Fibroblast of skin of left biceps (primary cell): ENCODE measurements at places on chromosomes 3 and 15.

GRCh38 chr3:160003520-160004128 is 15.0 kb downstream of the IL12A start:
- DNase-seq = no peak

DNA sequence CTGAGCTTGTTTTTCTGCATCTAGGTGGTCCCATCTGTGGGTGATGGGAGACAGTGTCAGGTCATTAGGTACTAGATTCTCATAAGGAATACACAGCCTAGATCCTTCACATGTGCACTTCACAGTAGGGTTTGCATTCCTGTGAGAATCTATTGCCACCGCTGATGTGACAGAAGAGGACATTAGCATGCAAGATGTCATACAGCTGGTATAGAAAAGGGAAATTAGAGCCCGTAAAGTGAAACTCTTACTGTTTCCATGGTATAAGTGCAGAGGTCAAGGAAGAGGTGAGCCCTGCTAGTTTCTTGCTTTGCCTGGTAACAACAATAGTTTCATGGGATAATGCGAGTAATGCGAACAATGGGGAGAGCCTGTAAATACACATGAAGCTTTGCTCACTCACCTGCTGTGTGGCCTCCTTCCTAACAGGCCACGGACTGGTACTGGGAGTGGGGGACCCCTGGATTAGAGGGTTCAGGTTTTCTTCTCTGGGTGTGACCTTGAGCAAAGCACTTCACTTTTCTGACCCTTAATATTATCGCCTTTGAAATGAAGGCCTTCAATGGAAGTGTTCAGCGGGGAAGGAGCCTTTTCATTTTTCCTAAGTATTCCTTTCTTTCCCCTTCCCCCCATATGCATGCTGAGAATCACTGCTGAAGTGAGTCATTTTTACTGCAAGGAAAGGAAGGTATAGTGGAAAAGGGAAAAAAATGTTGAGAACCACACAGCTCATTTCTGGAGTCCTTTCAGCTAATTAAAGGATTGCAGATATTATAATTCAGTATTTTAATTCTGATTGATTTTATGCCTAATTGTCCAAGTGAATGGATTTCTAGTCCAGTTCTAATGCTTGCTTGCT is 286.4 kb downstream of the UBE2E2 start:
- no peak for DNase-seq

GRCh38 chr3:138051947-138052802 is 42.2 kb downstream of the CLDN18 start:
- DNase-seq = no peak

- no peak for DNase-seq
Observed at GRCh38 chr3:140117096-140117526, 182.1 kb downstream of the CLSTN2 start.

GRCh38 chr3:62261121-62261520 is 112.2 kb downstream of the FEZF2 start:
- DNase-seq = no peak

GRCh38 chr3:98545940-98546339 is 14.2 kb downstream of the GPR15 start:
- DNase-seq = no peak

GRCh38 chr3:13653631-13654279 is 104.8 kb downstream of the FBLN2 start:
- DNase-seq = no peak

GRCh38 chr3:139597947-139598346 is 58.4 kb upstream of the RBP1 start:
- DNase-seq = no peak

DNA sequence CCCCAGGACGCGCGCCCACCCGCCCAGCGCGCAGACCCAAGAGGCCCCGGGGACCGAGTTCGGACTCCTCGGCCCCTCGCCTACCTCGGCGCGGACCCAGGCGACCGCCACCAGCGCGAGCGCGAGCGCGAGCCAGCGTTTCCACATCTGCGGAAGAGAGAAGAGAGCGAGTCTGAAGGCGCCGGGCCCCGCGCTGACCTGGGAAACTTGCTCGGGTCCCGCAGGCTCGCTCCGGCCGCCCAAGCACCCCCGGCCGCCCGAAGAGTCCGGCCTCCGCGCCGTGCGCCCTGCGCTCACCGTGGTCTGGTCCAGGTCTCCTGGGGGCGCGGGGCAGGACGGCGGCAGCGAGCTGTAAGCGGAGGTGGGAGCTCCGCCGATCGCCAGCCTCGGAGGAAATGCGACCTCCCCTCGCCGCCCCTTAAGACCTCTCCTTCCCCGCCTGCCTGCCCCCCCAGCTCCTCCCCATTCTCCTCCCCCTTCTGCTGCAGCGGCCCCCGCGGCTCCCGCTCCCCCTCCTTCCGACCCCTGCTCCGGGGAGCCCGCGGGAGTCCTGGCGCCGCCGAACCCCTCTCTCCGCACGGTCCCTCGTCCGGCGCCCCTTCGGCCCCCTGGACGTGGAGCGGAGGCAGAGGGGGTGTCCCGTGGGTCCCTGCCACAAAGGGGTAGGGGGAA is at the start of gene FSTL1:
Gene FSTL1 (minus strand): TSS at position 393 of the 672 bp plus-strand sequence. CDS start 246 bp downstream, at position 147.
- peak; percentile 45 for DNase-seq

- no peak for DNase-seq
Observed at GRCh38 chr3:148962513-148962912, 28.8 kb upstream of the GYG1 start.

DNA sequence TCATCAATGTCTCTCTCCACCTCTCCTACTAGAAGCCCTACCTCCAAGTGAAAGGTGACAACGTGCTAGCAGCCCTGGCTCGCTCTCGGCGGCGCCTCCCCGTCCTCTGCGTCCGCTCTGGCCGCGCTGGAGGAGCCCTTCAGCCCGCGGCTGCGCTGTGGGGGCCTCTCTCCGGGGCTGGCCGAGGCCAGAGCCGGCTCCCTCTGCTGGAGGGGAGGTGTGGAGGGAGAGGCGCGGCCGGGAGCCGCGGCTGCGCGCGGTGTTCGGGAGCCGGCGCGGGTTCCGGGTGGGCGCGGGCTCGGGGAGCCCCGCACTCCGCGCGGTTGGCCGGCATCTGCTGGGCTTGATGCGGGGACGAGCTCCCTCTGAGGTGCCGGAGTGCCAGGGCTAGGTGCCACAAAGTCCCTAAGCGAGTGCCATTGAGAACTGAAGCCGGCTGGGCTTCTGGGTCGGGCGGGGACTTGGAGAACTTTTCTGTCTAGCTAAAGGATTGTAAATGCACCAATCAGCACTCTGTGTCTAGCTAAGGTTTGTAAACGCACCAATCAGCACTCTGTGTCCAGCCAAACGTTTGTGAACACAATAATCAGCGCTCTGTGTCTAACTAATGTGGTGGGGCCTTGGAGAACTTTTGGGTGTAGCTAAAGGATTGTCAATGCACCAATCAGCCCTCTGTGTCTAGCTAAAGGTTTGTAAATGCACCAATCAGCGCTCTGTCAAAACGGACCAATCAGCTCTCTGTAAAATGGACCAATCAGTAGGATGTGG is 84.8 kb upstream of the ARRDC4 start:
- DNase-seq = no peak

- DNase-seq = no peak
Observed at GRCh38 chr15:20355256-20355868, 186.2 kb downstream of the GOLGA6L6 start.

DNA sequence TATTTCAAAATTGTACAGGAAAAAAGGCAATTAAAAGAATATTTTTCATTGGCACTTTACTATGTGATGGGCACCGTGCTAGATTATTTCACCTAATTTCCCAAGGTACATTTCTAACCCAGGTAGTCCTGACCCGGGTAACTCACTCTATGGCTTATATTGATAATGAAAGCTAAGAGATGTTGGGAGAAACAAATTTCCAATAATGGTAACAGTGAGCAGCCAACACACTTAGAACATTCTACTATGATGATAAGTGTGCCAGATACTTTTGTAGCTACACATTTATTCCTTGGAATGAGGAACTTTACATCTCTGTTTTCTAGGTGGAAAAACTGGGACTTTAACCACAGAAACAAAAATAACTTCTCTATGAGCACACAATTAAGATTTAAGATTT is 7.5 kb downstream of the CCNL1 start:
- no peak for DNase-seq

- no peak for DNase-seq
Observed at GRCh38 chr3:183272791-183273190, 19.7 kb downstream of the B3GNT5 start.

GRCh38 chr3:126672741-126673140 is 17.8 kb upstream of the TXNRD3 start:
- DNase-seq = no peak
